ENCODE measurements at places on chromosomes 2 and 18.

GRCh38 chr18:53749766-53750165 is 474.7 kb downstream of the MBD2 start:
- DNase-seq: no peak

DNA sequence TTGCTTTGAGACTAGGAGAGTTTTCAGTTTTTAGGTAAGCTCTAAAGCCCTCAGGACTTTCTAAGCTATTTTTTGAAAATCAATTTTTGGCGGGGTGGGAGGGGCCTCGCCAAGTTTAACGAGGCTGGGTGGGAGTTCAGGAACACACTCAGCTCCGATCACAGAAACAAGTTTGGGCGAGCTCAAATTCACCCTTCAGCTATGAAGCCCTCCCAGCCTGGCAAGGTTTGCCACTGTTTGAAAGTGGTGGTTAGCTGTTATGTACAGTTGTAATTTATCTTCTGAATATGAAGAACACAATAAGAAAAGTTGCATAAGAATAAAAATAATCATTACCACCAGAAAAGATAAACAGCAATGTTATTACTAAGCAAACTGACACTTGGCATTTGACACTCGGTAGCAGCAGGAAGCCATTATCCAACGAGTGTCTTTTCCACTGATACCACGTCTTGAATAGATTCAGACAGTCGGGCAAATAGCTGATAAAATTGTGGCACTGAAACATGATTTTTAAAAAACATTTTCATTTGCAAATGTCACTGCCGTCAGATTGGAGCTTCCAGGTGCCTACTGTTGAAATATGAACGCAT is 59.8 kb downstream of the KCTD1 start:
- DNase-seq: peak; percentile 45

GRCh38 chr2:64262071-64262470 is 117.9 kb upstream of the PELI1 start:
- DNase-seq: no peak

DNA sequence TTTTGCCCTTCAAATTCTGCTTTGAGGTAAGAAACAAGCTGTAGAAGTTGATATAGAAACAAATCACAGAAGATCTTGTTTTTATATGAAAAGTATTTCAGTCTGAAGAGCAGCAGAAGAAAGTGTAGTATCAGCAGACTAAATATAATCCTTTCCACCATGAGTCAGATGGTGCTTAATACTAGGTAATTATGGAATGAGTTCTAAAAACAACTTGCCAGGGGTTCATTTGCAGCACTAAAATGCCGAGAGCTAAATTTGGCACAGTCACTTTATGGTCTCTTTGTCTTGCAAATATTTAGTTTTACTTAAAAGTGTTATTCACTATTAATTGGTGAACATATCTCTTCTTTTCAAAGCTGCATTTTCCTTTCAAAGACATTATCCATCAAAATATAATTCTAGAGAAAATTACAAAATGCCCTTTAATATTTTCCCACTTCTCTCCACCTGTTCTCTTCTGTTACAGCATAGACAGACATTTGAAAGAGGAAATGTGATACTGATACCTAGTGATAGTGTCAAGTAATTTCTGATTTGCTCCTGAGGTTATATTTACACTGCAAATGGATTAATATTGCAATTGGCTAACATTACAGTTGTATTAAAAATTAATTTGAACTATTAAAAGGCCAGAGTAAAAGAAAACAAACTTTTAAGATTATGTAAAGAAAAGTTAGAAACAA is 5.3 kb downstream of the MYL1 start:
- DNase-seq: no peak

- no peak for DNase-seq
Observed at GRCh38 chr2:121735518-121736074, 1.1 kb downstream of the NIFK start.

DNA sequence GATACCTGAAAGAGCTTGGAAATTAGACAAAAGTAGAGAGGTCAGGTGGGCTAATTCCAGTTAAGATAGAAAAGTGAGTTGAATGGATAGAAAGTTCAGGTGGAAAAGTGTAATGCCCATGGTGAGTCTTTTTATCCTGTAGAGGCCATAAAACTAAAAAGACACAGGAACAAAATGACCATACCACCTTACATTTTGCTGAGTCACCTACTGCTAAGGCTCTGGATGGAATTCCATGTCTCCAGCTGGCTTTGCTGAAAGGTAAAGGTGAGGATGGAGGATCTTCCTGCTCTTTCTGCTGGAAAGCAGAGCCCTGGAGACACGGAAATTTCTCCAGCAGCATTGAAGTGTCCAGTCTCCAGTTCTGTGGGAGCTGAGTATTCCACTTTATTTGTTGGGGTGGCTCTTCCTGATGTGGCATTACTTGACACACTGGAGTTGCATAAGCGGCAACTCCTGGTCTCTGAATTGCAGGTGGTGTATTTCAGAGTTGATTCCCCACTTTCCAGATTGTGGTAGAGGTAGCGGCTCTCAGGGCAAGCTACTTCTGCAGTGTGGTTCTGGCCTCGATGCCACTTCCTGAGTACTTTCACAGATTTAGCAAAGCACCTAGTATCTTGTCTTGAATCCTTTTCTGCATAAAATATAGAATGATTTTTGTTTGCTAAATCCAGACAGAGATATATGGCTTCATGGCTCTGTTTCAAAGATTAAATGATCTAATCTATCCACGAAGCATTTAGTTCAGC is 10.7 kb downstream of the IL1RL2 start:
- DNase-seq: no peak

DNA sequence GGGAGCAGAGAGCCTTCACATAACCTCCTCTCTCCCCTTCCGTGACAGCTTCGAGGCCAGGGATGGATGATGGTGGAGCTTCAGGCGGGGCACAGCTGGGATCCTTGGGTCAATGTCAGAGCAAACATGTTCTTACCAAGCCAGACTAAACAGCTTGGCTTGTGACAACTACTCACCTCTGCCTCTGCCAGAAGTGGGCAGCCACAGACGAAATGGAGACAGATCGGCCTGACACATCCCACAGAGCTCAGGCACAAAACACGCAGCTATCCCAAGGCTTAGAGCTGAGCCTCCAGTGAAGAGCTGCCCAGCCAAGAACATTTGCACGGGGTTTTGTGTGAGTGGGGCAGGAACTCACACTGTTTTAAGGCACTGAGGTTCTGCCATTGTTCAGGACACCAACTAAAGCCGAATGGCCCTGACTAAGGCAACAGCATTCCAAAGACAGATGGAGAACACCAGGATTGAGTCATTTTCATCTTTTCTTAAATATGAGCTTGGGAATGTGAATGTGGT is 12.8 kb downstream of the PXDN start:
- DNase-seq: no peak

DNA sequence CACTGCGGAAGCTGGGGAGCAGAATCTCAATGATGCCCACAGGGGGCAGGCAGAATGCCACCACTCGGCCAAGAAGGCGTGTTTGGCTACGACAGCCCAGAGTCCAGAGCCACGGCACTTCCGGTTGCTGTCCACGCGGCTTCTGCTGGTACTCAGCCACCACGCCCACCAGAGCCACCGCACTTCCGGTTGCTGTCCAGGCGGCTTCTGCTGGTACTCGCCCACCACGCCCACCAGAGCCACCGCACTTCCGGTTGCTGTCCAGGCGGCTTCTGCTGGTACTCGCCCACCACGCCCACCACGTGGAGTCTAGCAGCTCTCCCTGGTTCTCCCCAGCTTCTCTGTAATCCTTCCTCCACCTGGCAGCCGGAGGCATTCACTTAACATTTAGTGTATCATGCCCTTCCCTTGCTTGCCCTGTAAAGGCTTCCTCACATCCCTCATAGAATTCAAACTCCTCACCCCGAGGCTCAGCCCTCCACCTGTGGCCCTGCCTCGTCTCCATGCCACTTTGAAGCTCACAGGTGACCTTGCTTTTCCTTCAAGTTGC is 40.1 kb upstream of the APCDD1 start:
- no peak for DNase-seq

DNA sequence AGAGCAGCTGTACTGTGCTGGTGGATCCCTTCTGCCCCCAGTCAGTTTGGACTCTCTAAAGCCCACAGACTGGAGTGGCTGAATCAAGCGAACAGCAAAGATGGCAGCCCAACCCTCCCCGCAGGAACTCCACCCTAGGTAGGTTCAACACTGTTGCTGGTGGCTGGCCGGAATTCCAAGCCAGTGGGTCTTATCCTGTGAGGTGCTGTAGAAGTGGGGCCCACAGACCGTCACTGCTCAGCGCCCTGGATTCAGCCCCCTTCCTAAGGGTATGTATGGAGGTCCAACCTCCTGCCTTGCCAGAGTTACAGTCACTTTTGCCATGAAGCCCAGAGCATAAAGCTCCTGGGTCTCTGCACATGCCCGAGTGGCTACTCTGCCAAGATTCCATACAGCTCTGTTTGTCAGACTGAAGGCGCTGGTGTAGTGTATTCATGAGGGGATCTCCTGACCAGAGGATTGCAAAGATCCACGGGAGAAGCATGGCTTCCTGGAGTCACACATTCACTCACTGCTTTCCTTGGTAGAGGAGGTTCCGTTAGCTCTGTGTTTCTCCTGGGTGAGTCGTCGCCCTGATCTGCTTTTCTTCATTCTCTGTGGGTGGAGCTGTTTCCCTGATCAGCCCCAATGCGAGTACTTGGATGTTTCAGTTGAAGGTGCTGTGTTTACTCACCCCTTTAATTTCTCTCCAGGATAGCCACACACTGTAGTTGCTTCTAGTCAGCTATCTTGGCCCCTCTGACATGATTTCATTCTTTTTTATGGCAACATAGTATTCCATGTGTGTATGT is 293.6 kb upstream of the THUMPD2 start:
- DNase-seq: no peak

DNA sequence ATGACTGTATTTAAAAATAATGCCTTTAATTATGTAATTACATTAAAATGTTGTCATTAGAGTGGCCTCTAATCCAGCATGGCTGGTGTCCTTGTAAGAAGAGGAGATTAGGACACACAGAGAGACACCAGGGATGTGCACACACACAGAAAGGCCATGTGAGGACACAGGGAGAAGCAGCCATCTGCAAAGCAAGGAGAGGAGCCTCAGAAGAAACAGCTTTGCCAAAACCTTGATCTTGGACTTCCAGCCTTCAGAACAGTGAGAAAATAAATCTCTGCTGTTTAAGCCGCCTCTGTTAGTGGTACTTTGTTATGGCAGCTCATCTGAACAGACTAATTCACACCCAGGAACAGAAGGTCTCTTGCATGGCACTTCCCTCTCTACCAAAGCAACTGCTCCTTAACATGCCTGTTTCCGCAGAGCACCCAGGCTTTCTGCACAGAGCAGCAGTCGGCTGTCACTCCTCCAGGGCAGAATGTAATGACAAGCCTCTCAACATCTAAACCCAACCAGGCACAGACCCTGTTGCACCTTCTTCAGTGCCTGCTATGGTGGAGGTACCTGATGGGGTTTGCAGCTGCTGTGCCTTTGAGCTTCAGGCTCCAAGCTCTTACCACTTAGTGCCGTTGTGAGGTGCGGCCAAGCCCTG is 377.7 kb downstream of the TDRD15 start:
- DNase-seq: no peak

DNA sequence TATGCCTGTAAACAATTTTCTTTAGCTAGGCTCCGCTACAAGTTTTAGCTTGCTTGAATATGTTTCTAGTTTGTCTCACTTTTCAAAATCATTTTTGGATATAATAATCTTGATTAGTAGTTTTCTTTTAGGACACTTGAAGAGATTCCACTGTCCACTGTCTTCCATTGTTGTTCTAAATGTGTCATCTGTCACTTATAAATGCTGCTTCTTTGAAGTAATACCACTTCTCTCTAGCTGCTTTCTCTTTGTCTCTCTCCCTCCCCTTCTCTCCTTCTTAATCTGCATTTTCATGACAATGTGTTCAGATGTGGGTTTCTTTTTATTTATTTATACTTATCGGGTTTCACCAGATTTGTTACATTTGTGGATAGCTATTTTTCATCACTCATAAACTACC is 73.7 kb upstream of the DPP10 start:
- no peak for DNase-seq

- DNase-seq: no peak
Observed at GRCh38 chr2:225452677-225453076, 53.2 kb downstream of the NYAP2 start.

DNA sequence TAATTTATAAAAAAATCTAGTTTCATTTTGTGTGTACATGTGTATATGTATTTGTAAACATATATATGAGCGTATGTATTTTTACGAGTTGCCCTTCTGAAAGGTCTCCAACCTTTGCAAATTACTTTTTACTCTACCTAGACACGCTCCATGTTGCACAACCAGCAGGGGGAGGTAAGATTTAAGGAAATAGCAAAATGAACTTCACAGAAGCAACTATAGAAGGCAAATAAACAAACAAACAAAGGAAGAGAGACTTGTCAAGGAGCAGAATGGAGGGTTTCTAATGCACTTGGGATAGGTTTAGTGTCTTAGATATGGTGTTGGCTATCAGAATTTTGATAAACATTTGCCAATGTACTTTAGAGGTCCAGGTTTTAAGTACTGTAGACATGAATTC is 820.5 kb upstream of the POU3F3 start:
- DNase-seq: no peak
